ENCODE measurements at places on chromosomes 6 and 20.

- no peak for DNase-seq
Observed at GRCh38 chr6:141513830-141514229, 618.9 kb upstream of the GJE1 start.

- DNase-seq, result no peak
Observed at GRCh38 chr6:42450477-42451332, 1.0 kb downstream of the TRERF1 start.

DNA sequence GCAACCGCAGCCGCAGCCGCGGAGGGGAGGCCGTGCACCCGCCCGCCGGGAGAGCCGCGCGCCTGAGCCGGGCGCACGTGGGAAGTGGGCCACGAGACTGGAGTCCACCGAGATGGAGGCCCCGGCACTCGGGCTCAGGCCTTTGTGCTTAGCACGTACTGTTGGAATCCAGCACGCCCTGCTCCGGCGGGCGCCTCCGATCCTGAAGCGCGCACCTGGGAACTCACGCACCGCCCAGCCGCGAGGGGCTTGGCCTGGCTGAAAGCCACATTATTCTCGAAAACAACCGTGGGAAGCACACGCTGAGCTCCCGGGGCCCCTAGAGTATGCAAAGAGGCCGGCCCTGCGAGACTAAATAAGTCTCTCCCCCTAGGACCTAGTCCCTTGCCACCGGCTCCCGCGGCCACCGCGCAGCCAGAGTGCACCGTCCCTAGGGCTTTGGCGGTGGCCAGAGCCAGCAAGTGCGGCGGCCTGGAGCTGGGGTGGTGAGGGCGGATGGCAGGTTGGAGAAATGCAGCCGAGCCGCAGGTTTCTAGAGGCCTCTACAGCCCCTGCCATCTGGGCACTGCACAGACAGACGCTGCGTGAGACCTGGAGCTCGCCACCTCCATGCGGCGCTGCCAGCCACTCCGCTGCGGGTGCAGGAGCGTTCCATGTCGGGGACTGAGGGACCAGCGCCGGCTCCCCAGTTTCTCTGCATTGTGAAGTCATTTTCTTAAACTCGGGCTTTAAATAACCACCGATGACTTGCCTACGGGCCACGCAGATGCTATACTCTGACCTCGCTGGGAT lies 42.0 kb upstream of the LY86 start:
- peak; percentile 9 for DNase-seq

DNA sequence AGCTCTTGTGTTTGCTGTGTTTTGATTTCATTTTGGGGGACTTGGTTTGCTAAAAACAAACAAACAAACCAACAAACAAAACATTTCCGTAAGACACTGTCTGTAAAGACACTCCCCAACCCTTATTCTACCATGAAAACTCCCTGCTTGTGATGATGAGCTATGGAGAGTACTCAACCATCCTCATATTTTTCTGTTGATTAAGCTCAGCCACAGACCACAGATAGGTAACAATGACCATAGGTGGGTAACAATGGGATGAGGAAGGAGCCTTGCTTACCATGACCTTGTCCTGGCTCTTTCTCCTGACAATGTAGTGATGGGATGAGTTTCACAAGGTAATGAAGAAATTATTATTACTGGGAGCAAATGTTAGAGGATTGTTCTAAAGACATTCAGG lies 11.4 kb upstream of the FAM83B start:
- DNase-seq, result no peak

- no peak for DNase-seq
Observed at GRCh38 chr6:11250108-11250507, 17.6 kb upstream of the NEDD9 start.

DNA sequence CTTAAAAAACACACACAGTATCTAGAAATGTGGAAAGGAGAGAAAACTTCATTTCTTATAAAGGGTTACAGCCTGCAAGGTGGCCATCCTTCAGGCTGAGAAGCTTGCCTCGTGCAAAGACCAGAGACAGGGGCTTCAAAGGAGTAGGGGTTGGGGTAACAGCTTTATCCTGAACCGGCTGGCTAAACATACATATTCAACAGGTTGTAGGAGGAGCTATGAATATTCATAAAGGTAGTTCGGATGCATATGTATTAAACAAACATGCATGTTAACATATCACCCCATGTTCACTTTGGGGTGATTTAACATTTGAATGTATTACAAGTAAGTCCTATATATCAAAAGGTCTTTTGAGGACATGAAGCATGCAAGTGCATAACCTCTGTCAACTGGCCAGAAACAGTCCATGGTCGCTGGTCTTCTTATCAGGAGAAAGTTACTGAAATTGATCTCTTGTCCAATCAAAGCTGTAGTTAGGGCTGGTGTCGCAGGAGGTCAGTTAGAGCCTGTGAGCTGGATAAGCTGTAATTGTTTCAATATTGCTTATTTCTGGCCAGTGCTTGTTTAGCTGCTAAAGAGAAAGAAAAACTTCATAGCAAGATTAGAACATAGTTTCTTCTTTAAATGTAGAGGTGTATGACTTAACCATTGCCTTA lies 2.3 kb upstream of the STMND1 start:
- no peak for DNase-seq

- DNase-seq, result no peak
Observed at GRCh38 chr6:435441-436307, 44.1 kb downstream of the IRF4 start.

GRCh38 chr6:113095841-113096240 lies 748.7 kb downstream of the RFPL4B start:
- no peak for DNase-seq

DNA sequence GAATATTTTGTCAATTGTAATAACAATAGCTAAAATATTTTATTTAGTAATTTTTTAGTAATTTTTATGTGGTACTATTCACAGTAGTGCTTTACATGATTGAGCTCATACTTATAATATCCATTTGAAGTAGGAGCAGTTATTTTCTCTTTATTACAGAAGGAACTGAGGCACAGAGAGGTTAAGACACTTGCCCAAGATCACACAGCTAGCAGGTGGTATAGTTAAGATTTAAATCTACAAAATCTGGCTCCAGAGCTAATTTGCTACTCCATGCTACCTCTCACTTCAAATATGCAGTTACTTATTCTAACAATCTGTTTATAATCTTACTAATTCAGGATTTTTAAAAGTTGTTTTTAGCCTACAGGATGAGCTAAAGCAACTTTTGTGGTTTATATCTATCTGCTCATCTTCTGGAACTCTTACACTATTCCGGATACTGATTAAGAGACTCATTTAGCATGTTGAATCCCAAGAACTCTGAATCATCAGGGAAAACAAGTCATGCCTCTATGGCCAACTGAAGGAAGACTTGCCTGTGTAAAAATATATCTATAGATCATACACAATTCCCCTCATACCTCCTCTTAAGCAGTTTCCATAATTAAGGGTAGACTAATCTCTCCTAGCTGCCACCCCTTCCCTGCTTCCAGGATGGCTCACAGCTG lies 324.2 kb downstream of the UBE3D start:
- DNase-seq, result no peak

GRCh38 chr6:18309046-18309445 lies 44.7 kb upstream of the DEK start:
- no peak for DNase-seq

GRCh38 chr6:26568601-26569432 lies 27.9 kb upstream of the ABT1 start:
- DNase-seq, result peak; percentile 100

- DNase-seq, result no peak
Observed at GRCh38 chr6:63997734-63998133, 362.1 kb downstream of the PHF3 start.
